ENCODE measurements at places on chromosomes 5 and 9.
A peak's percentile ranks its signal among the peaks of the same experiment; 100 is the strongest.

DNA sequence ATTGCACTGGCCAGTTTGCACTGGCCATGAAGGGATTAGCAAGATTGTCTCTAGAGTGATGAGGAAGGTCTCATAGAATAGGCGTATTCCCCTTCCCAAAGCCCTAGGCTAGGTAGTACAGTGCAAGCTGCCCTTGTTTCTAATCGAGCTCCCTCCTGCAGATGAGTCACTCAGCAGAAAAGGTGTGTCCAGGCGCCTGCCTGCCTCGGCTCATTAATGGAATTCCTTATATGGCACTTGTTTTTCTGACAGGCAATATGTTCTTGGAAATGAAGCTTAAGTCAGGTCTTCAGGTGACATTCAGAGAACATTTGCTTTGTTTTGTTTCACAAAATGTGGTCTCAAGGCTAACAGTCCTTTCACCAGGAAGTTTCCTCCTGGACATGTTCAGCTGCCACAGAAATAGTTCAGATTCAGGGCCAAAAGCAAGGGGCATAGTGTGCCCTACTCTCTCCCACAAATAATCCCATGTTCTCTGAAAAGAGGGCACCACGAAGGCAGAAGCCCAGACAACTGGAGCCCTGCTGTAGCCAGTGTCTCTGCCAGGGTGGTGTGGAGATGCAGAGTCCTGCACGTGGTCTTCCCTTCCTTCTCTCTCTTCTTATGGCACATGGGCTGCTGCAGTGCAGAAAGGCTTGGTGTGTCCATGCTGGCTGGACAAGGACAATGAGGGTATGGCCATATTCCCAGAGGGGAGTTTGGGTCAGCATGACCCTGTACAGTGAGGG, 281.1 kb upstream of the MAP3K1 start:
- DNase-seq = no peak

DNA sequence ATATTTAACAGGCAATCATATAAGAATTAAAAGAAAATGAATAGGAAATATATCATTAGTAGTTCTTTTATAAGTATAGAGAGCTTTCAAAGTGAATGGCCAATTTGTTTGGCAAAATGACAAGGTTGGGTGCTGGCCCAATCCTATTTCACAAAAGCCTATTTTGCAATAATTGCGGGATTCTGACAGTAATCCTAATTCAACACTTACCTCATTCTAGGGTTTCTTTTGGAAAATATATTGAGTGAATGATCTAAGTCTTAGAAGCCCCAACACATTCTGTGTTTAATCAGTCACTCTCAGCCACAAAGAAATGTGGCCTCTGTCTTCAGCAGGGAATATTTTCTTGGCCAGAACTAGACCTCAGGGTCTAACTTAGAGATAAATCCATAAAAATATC, 835.9 kb upstream of the ZNF608 start:
- DNase-seq = peak; percentile 49

DNA sequence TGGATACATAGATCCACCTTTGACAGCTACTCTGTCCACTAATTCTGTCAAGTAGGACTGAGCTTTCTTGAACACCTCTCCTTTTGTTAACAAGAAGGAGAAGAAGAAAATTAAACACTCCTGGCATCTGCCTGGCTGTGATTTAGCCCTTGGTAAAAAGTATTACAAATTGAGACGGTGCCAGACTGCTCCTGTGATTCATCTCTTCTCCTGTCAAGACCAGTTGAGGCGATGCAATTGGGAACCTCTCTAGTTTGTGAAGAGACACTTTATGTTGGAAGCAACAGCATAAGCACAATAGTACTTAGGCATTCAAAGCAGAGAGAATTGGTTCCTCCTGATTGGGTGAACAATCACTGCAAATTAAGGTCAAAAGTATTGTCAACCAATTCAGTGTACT, 72.7 kb downstream of the GHR start:
- DNase-seq = peak; percentile 11

- no peak for DNase-seq
Measured at GRCh38 chr9:135413461-135413860, 66.1 kb upstream of the PPP1R26 start.

DNA sequence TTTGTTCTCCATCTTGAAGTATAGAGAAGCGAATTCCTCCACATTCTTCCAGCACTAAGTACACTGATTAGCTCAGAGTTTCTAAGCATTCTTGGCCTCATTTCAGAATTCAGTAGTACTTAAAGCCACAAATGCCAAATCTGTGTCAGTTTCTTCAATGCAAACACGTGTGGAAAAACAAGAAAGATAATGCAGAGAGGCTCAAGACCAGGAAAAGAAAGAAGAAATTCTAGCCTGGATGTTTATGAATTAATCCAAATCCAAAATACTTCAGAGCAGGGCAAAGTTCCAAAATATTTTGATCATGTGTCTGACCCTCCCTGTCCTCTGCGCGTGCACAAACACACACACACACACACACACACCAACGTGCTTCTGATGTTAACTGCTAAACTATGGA, 457.6 kb downstream of the SLCO4C1 start:
- DNase-seq = no peak

DNA sequence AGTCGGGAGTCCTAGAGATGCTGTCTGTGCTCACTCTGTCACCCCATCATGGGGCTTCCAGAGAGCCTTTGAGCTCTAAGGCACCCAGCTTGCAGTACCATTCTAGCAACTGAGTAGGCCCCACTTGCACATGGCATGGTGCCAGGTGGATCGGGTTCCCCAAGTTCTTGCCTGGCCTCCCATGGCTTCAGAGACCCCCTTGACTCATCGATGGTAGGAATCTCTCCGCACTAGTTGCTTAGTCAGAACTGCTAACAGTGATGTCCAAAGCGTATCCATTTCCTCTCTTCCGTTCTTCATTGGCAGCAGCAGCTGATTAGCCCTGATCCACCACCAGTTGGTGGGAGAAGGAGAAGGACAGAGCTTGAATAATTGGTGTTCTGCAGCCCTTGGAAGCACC, 70.3 kb upstream of the RARS1 start:
- DNase-seq = no peak

- peak; percentile 6 for DNase-seq
Measured at GRCh38 chr5:63233911-63234310, 655.3 kb downstream of the LRRC70 start.

DNA sequence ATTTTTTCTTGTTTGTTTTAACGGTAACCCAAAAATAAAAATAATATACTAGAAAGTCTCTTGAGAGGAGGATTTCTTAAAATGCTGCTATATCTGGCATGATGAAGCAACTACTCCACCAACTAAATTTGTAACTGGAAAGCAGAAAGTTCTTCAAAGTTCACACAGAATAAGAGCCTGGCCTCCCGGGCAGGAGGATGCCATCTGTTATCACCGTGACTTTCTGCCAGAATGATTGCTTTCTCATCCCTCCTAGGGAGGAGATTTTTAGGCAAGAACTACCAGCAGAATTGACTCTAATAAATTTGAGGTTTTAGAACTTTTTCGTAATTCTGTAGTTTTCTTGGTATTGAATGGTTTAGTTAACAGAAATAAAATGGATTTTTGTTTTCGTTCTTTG, 464.6 kb upstream of the ACTBL2 start:
- DNase-seq = no peak

DNA sequence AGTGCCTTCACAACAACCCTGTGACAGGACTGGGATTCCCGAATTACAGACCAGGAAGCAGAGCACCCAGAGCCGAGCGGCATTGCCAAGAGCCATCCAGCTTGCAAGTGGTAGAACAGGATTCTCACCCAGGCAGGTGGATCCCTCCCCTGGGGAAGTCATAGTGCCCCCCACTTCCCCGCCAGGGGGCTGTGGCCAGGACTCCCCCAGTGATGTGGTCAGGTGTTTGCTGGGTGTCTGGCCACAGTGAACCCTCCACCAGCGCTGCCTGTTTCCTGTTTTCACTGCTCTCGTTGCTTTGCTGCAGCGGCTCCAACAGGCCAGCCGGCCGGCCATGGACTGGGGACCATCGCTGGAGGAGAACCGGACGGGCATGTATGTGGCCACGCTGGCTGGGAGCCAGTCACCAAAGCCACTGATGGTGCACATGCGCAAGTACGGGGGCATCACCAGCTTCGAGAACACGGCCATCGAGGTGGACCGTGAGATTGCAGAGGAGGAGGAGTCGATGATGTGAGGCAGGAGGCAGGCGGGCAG, 19.3 kb downstream of the SLC6A7 start:
- DNase-seq = no peak

- no peak for DNase-seq
Measured at GRCh38 chr9:93536874-93537273, 39.5 kb upstream of the PHF2 start.

GRCh38 chr5:89308606-89309040, 425.6 kb upstream of the MEF2C start:
- no peak for DNase-seq

DNA sequence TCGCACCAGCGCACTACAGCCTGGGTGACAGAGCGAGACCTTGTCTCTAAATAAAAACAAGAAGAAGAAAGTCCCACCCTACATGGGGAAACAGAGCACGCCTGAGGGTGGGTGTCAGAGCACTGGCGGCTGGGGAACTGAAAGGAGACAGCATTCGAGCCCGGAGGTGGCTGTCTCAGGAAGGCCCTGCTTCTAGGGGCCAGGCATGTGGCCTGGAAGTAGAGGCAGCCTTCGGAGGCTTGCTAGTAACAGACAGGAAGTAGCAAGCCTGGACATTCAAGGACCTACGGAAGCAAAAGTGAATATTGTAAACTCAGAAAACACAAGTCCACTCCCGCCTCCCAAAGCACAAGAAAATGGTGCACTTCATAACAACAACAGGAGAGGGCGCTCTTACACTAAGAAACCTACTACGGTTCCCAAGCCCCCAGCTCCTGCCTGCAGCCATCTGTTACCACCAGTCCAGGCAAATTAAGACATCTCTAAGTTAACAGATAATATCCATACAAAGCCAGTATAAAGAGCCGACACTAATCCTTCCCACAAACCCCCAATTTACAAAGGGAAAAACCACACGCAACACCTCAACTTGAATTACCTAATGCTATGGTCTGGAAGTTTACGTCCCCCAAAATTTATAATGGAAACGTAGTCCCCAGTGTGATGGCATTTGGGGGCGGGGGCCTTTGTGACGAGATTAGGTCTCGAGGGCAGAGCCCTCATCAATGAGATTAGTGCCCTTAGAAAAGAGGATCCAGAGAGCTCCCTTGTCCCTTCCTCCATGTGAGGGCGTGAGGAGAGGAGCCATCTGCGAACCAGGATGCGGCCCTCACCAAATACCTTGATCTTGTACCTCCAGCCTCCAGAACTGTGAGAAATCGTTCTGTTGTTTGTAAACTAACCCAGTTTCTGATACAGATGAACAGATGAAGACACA, 7.7 kb downstream of the RASGEF1C start:
- no peak for DNase-seq

DNA sequence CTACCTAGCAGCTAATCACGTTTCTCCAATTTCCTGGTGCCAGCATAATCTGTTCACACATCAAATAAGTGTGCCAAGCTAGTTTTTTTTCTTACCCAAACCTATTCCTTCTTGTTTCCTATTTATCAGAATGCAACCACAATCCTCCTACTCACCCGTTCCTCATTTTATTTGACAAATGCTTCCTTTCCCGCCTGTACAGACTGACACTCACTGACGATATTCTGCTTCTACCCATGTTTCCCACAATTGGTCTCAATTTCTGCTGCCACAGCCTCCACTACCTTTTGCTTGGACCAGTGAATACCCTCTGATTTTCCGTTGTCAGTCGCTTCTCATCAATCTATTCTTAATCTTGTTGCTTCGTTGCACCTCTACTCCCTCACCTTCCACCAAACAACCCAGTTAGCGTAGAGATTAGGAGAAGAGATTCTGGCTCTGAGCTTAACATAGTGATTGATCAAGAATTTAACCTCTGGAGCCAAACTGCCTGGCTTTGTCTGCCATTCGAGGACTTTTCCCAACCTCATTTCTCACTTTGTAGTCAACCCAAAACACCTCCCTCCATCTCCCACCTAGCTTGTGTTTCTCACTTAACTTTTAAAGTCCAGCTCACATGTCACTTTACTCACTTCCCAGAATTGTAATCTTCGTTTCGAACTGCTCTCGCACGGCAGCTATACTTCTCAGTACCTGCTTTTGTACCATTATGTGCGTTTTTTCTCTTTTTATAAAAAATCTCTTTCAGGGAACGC, 729 bp upstream of the TMEM38B start:
- no peak for DNase-seq

DNA sequence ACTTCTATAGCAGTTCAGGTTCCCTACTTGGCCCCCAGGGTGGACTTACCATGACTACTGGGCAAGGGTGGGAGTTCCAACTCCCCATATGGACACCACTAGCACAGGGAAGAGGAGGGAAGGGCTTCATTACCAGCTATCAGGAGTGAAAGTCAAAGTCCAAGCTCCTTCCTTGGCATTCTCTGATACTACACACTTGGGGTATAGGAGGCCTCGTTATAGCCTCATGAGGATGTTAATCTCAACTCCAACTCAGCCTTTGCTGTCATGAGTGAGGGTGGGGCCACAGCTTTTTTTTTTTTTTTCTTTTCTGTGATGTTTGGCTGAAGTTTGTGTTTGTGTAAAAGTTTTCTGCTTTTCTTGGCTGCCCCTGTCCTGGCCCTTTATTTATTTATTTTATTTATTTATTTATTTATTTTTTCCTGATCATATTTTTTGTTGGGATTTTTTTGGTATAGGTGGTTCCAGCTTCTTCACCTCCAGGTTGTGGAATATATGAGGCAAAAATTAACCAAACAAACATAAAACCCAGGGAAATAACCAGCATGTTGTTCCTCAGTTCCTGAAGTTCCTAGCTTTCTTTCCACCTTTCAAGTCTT, 8.7 kb downstream of the GARIN3 start:
- DNase-seq = no peak
